ENCODE measurements at places on chromosomes 5 and 9.
A peak's percentile ranks its signal among the peaks of the same experiment; 100 is the strongest.

GRCh38 chr5:139038613-139039305 lies 159.4 kb downstream of the SIL1 start:
- DNase-seq = no peak

DNA sequence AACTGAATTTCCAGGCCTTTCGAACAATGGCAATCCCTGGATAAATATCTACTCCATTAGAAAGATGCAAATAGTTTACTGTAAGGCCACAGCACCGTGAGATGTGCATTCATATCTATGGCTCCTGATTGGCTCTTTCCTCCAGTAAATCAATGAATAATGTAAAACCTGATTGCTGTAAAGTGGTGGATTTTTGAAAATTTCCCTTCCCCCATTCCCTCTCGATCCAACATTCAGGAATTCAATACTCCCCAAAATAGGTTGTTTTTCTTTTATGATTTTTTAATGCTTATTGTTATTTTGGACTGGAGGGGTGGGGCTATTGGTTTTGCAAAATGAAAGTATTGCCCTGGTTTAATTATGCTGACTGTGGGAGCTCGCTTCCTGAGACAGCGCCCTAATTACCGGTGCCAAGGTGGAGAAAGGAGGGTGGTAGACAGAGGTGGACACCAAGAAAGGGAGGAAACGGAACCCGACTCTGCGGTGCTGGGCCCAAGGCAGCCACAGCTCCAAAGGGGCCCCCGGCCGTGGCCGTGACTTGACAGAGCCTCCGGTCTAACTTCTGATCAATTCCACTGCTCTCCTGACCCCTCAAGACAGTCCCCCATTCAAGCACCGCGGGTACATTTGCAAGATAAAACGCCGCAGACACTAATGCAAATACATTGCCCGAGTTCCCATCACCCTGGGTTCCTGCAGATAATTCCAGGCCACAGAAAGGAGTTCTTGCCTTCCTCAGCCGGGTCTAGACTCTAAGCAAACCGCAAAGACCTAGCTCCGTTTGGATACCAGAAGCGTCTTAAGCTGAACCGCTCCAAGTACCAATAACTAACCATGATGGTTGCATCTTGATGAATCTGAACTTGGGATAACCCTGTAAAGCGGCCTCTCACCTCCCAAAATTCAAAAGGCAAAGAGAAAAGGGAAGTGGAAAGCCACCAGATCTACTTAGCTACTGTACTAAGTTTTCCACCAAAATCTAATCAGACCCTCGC lies 211.2 kb downstream of the MEF2C start:
- DNase-seq = peak; percentile 85

DNA sequence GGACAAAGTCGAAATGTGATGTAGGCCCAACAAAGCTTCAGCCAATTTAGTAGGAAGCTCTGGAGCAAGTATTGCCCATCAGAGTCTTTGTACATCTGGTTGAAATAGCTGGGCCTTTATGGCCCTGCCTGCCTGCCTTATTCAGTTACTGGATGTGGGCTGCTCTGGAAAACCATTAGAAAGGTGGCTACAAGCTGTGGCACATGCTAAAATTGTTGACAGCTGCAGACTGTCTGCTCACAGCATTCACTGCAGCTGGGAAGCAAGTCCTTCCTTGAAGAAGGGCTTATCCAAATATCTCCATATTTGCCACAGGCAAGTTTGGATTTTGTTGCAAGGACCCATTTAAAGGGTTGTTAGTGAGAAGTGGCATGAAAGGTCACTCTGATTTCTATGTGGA lies 24.4 kb downstream of the SMIM15 start:
- DNase-seq = no peak

DNA sequence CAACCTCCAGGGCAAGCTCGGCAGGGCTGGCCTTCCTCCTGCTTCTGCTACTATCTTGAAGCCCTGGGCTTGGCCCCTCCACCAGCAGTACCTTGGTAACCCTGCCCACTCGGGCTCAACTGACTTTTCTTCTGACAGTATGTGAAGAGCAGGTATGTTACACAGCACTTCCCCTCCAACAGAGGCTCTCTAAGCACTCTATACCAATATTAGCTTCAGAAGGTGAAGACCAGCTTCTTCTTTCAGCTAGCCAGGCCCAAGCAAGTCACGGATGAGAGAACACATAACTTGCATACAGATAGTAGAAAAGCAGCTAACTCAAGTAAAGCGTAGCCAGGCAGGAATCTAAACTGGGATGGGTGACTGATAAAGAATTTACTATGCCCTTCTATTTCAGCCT lies 64.3 kb downstream of the FEM1C start:
- no peak for DNase-seq

- DNase-seq = no peak
These were observed 7.3 kb downstream of the F2R start for GRCh38 chr5:76723266-76723665.

DNA sequence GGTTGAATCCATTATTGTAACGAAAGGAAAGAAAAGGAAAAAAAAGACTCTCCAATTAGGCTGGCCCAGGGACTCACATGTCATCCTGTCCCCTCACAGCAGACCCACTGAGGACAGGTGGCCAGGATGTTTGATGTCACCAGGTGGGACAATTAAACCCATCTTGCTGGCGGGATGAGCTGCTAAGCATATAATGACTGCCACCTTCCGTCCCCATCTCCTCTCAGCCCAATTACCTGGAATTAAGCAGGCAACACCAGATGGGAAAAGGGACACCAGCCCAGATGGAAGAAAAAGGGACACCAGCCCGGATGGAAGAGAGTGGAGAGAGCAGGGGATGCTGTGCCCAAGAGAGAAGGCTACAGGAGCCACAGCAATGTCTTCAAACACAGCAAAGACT lies 116.6 kb upstream of the SARDH start:
- DNase-seq = no peak

DNA sequence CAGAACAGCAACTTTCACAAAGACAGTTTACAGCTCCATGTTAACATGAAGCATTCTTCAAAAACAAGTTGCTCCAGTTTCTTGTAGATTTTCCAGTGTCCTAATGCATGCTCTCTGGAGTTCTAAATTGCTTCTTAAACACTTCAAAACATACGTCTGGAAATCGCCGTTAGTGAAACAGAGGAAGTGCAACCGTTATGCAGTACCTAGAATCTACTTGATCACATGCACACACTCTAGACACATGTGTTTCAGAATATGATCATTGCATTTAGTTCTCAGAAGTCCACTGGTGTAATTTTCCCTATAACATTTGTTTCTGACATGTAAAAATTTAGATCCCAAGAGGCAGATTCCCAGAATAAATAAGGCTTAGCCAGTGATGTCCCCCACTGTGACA lies 41.1 kb upstream of the RUFY1 start:
- no peak for DNase-seq

DNA sequence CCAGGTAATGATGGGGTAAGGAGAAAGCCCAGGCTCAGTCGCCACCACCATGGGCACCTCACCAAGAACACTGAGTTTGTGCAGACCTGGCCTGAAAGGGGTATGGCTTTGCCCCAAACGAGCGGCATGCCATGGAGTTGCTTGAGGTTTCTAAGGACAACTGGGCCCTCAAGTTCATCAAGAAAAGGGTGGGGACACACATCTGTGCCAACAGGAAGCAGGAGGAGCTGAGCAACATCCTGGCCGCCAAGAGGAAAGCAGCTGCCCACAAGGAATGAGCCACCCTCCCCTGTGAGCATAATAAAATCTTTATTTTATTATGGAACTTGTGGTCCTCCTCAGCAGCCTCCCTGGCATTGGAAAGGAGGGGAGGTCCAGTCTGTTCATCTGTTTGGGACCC lies 23.8 kb downstream of the CD14 start:
- DNase-seq = peak; percentile 71

- DNase-seq = no peak
These were observed 10.9 kb downstream of the HK3 start for GRCh38 chr5:176888016-176888864.

DNA sequence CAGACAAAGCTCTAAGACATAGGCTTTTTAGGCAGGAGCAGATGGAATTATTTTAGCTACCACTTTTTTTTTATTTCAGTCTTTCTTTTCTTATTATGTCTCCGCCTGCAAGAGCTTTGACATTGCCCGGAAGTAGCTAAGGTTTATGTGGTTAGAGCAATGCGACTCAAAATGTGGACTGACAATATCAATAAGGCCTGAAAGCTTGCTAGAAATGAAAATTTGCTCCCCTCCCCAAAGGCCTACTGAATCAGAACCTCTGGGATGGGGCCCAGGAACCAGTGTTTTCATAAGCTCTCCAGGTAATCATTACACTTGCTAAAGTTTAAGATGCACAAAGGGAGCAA lies 81.3 kb downstream of the SUSD1 start:
- DNase-seq = no peak

GRCh38 chr9:125992557-125992956 lies 245.4 kb downstream of the PBX3 start:
- DNase-seq = no peak

GRCh38 chr9:34570809-34571480 lies 18.6 kb downstream of the CNTFR start:
- DNase-seq = no peak

- no peak for DNase-seq
These were observed at the start of gene LMX1B for GRCh38 chr9:126613651-126614050. LMX1B (plus strand) TSS chr9:126613928; CDS start chr9:126614450, 522 bp downstream.

DNA sequence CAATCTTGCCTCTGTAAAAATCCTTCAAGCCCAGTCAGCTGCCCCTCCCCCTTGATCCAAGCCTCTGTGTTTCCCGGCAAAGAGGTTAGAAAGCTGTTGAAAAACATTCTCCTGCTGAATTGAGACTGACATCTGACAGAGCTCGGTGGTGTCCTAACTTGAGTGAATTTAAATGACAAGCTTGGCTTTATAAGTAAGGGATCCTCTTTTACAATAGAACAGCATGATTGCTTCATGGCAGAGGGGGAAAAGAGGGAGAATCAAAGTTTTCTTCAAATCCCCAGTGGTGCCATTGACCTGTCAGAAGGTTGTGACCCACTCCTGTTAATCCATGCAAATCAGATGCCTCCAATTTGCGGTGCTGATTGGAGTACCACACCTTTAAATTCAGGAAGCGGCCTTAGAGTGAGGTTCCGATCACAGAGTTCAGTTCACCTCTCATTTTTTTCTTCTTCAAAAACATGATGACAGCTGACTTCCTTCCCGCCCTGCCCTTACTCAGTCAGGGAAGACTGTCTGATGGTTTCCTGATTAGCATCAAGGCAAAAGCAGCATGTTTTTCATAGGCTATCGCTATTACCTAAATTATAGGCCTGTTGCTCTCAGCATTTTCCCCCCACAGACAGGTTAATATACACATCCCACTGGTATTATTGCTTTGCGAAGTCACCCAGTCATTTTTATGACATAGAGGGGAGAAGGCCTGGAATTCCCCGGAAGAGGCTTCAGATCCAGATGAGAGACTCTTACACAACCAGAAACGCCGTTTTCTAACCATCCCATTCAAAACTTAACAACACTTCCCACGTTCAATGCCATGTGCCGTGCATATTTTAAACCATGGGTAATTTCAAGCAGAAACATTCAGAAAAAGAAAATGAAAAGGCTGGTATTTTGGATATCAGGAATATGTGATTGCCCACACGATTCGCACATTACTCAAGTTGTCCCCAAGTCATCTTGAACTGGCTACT lies 141.4 kb downstream of the EBF1 start:
- no peak for DNase-seq

- no peak for DNase-seq
These were observed 6.6 kb upstream of the RNF20 start for GRCh38 chr9:101527066-101527465.

- no peak for DNase-seq
These were observed 762.7 kb downstream of the TLE1 start for GRCh38 chr9:80926611-80927010.

- no peak for DNase-seq
These were observed 44.2 kb upstream of the COL15A1 start for GRCh38 chr9:98899408-98900056.

DNA sequence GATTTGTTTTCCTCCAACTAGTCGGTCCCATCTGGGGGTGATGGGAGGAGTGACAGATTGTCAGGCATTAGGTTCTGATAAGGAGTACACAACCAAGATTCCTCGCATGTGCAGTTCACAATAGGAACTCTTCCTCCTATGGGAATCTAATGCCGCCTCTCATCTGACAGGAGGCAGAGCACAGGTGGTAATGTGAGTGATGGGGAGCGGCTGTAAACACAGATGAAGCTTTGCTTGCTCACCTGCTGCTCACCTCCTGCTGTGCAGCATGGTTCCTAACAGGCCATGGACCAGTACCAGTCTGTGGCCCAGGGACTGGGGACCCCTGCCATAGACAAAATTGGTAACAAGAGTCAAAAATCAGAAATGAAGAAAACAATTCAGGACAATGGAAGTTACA lies 173.3 kb upstream of the HMHB1 start:
- DNase-seq = no peak

- no peak for DNase-seq
These were observed 142.2 kb upstream of the KLF4 start for GRCh38 chr9:107631788-107632187.

DNA sequence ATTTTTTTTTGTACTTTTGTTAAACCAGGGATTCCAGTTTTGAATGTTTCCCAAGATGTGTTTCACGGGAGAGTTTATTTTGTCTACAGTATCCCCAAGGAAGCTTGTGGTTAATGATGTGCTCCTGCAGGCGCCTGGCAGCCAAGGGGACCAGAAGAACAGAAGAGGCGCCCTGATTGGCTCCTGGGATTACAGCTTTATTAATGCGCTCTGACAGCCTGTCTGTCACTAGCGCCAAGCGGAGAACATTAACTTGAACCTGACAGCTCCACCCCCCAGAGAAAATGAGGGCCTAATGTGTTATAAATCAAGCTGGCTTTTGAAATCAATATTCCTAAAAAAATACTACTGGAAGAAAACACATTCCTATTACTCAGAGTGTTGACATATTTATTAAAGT lies 5.0 kb upstream of the FBXL7 start:
- no peak for DNase-seq

DNA sequence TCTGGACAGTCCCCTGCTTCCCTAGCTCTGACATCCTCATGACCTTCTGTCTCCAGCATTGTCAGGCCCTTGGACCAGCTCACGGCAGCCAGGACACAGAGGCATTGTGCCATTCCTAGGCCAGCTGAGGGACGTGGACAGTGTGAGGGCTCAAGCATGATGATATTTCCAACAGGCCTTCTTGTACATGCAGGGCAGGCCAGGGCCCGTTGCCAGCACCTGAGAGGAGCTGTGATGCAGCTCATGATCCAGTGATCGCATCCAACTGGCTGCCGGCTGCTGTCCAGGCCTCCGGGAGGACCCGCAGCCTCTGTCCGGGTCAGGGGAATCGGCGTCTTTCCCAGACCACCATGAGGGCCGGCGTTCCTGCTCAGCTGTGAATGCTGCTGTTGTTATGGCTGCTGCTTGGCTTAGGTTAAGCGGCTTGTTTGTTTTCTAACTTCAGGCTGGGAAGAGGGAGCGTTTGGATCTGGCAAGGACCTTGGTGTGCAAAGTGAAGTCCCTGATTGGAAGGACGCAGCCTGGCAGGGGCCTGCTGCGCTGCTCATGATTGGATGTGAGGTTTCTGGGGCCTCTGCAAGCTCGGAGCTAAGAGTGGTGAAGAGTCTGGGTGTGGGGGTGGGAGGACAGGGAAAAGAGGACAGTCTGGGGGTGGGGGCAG lies 53.8 kb downstream of the PDZD2 start:
- DNase-seq = peak; percentile 25

Measured in posterior cingulate gyrus (tissue), 11 donors.